ENCODE measurements at places on chromosomes 12 and 14.

DNA sequence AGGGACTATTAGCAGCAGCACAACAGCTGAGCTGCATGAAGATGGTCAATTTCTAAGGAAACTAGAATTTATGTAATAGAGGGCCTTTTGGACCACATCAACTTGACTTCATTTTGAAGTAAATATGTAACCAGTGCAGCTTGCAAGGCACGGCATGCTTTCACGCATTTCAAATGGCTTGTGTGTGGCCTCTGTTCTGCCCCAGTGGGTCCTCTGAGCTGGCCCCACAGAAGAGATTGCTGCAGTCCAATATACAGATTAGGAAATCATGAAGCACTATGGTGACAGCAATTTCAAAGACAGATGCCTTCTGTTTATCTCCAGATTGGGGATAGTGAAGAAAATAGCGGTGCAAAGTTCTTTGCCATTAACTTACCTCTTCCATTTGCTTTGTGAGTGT, 101.4 kb downstream of the PDZRN4 start:
- no peak for DNase-seq

DNA sequence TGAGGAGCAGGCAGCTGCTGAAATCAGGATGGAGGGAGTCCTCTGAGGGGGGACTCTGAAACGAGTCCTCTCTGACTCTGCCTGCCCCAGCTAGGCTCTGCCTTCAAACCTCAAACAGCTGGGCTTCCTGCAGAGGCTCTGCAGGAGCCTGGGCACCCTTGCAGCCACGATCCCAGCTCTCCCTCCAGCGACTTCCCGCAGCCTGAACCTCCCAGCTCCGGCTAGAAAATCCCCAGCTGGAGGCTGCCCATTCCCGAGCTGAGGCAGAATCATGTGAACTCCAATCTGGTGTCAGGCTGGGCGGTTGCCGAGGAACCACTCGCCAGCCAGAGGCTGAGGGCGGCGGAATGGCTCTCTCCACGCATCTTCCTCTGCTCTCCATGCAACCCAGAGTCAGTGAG, at the start of gene GPR68:
GPR68 (minus strand) TSS at position 204 of the 401 bp plus-strand sequence. CDS start 9,654 bp downstream, outside the sequence.
- DNase-seq, result peak; percentile 90

GRCh38 chr12:19530637-19531023, 91.3 kb downstream of the AEBP2 start:
- DNase-seq, result no peak

DNA sequence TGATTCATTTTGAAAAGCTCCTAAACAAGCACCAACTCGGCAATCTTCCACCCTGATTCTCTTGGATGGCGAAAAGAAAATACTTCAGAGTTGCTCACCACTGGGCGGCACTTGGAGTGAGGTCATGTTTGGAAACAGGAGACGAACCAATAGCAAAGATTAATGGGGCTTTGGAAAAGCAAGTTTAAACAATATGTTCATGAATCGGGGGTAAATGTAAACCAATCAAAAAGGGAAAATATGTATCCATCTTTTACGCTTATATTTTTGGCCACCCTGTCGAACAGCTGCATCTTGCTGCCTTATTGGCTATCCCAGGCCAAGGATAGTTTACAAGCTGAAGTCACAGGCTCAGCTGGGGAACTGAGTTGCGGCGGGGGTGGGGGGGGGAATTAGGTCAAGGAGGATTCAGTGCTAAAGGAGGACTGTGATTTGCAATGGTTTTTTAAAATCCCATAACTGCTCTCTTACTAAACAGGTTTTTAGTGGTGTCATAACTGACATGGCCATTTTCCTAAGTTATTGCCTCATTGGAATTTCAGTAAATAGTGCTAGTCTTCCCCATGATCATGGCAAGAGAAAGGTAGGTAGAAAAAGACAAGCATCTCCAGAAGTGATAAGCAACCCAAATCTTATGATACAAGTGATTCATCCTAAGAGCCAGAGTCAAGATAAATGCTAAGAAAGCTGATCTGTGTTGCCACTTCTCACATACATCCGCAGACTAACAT, 210.6 kb downstream of the PHLDA1 start:
- no peak for DNase-seq

DNA sequence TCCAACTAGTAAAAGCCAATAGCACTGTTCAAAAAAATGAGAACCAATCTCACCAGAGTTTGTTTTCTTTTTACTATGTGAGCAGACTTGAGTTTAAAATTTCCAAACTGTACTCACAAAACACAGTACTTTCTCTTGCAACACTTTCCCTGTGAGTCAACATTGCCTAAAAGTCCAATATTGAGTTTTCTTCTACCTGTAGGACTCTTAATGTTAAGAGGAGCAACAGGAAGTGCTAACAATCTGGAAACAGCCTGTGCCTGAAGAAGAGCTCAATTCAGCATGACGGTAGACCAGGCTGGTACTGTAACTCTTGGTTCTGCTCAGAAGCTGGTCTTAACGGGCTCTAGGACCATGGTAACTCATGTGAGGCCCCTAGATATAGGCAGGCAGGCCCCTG, 144.3 kb downstream of the MED13L start:
- DNase-seq, result no peak

GRCh38 chr12:92337128-92337527, 191.5 kb upstream of the BTG1 start:
- no peak for DNase-seq

GRCh38 chr12:82880442-82880901, 193.8 kb downstream of the TMTC2 start:
- DNase-seq, result no peak

DNA sequence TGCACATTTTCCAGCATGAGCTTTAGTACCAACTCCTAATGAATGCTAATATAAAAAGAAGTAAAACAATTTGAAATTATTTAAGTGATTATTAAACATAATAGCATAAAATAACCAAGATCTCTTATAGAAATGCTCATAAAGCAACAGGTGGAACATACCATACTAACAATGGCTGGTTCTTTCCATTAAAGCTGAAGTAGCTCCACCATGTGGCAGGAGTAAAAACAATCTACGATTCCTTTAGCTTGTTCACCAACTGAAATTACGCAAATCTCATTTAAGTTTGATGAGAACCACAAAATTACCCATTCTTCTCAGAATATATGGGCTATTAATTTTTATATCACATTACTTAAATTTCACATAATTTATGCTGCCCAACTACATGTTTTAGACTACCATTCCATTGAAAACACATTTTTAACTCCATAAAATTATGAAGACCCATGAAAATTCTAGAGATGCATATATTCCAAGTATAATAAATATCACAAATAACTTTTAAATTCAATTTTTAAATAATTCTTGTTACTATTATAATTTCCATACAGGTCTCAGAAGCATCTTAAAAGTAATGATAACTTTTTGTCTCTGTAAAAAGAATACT, 213.6 kb downstream of the DAD1 start:
- peak; percentile 14 for DNase-seq

- no peak for DNase-seq
These were observed 304.7 kb upstream of the SYT1 start for GRCh38 chr12:78559886-78560285.

DNA sequence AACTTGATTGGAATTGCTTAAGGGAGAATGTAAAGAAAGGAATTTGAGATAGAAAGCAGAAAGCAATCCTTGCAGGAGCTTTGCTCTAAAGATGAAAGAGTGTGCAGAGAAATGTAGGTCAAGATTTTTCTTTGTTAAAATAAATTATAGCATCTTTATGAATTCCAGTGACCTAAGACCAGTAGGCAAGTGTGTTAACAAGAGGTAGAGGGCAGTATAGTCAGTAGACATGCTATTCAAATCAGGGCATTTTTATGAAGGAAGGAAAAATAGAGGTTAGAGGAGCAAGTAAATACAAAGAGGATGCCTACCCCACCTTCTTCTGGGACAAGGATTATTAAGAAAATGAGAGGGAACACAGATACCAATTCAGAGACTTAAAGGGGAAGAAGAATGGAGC, 148.5 kb downstream of the PLCZ1 start:
- no peak for DNase-seq

DNA sequence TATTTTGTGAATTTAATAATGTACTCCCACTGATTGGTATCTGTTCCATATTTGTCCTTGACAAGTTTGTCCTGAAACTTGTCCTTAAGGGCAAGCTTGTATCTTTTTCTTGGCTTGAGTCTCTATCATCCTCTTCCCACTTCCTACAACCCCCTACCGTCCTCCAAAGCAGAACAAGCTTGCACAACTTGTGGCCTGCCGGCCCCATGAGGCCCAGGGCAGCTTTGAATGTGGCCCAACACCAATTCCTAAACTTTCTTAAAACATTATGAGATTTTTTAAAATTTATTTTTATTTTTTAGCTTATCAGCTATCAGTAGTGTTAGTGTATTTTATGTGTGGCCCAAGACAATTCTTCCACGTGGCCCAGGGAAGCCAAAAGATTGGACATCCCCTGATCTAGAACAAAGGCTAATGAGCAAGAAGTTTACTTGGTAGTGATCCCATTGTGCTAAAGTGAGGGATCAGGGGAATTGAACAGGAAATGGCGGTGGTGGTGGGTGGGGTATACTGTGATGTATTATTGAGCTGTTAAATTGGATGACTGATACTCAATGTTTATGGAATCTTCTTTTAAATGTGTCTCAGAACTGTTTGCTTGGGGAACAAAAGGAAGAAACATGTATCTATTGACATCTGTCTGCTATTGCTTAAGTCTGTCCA, 37.8 kb downstream of the TMX1 start:
- no peak for DNase-seq

DNA sequence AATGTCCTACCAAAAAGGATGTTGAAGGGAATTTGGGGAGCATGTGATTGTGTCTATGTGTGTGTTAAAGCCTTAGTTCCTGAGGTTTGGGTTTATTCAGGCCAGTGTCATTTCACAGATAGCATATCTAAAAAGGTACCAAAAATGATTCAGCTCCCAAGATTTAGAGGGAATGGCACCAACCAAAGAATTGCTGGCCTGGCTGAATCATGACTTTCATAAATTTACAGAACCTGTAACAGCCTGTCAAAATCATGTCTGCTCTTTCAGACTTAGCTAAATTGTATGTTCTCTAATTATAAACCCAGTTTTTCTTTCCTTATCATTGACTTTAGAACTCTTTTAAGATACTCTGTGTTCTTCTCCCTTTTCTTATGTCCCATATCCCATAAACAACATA, 231.5 kb downstream of the NUBPL start:
- DNase-seq, result no peak

GRCh38 chr12:64655141-64655540, 44.8 kb downstream of the RASSF3 start:
- DNase-seq, result no peak

DNA sequence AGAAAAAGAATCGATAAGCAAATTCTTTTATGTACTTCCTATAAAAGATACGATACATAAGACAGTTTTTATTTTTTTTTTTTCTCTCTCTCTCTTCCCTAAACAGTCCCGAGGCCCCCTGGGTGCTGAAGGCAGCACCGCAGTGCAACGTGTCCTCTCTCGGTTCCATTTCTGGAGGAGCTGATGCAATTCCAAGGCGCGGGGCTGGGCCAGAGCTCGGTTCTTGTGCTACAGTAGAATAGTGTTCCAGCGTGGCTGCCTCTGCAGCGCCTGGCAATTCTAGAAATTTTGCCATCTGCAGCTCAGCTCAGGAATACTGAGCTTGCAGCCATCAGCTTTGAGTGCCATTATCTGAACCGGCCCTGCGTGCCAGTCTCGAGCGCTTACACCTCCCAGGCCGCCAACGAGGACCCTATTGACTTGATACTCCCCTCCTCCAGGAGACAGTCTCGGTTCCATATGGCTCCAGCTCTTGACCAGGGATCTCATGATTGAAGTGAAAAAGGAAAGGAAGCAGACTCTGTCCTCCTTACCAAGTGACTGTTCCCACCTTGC, 630 bp downstream of the ALDH1L2 start:
- DNase-seq, result peak; percentile 77

DNA sequence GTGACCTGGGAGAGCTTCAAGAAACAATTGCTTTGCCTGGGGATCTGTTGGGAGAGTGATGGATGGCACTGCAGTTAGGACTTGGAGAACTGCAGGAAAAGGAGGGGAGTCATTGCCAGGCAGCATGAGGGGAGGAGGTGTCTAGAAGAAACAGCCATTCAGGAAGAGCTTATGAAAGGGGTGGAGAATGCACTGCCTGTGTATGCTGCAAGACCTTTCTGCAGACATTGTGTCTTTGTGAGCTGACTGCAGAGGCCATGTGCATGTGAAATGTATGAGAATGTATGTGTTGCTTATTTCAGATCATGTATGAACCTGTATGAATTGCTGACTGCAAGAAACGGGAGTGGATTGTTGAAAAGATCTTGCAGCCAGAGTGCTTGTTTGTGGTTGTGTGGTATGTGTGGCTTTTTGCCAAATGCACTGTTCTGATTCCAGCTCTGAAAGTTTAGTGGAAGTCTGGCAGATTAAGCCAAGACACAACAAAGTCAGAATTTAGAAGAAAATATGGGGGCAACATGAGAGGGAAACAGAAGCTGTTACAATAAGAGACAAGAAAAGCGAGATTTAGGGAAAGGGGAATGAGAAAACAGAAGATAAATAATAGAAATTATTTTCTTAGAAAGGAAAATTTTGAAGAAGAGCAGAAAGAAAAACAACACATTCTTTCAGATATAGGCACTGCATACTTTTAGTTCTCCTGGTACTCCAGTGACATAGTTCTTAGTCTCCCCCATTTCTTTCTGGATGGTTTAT, 9.8 kb upstream of the RIMKLB start:
- DNase-seq, result peak; percentile 92

DNA sequence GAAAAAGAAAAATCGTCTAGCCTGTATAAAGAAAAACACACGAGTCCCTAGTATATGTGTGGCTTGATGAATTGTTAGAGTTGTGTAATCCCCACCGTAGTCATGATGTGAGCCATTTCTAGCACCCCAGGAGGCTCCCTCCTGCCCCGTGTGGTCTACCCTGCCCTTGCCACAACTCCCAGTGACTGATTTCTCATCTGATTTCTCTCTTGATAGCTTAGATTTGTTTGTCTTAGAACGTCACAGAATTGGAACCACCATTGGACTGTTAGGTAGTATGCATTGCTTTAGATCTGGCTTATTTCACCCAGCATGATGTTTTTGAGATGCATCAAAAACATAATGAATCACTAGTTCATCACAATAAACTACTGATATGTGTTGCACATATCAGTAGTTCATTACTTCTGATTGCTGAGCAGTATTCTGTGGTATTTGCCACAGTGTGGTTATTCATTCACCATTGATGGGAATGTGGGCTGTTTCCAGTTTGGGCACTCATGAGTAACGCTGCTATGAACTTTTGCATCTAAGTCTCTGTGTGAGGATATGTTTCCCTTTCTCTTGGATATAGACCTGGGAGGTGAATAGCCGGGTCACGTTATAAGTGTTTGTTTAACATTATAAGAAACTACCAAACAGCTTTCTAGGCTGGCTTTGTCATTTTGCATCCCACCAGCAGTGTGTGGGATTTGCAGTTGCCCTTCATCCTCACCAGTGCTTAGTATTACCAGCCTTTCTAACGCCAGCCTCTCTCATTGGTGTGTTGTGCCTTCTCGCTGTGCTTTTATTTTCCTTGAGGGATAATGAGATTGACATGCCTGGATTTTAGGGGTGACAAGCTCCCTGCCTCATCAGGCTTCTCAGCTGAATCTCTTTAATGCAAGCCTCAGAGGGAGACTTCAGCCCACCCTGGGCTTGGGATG, 31.9 kb upstream of the NCOR2 start:
- no peak for DNase-seq

Measured in G401 (cell line).